HuH-7.5 (cell line): ENCODE measurements at places on chromosomes 7 and 10.

DNA sequence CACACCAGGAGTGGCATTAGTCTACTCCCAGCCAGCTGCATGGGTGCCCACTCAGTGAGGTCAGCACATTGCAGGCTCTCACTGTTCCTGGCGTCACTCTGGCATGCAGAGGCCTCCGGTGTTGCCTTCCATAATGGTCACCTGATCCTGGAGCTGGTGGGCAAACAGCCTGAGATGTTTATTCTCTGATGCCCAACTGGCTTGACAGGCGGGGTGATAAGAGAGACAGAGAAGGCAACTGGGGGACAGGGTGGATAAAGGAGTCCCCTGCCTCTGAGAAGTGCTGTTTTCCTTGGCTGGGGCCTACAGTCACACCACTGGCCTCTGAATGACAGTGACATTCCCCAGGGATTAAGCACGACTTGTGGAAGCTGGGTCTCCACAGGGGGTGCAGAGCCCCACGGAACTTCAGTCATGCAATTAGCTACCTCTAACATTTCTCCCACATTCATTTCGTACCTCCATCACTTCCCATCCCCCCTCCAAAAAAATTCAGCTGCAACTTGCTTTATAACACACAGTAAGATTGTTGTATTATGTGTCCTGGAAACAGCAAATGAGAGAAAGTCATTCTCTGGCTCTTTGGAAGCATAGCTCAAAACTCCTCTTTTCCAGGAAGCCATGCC lies 7.1 kb upstream of the RBM20 start:
- no peak for DNase-seq

GRCh38 chr10:13885238-13885990 lies 298.6 kb downstream of the PRPF18 start:
- no peak for DNase-seq

- DNase-seq: no peak
Observed at GRCh38 chr10:55174419-55174818, 373.4 kb upstream of the PCDH15 start.

GRCh38 chr7:81245353-81245752 lies 326.5 kb upstream of the SEMA3C start:
- DNase-seq: no peak

GRCh38 chr7:818031-818699 lies 14.1 kb upstream of the SUN1 start:
- peak; percentile 55 for DNase-seq

- DNase-seq: no peak
Observed at GRCh38 chr10:28734938-28735759, 57.8 kb downstream of the BAMBI start.

GRCh38 chr7:16035392-16035791 lies 348.9 kb upstream of the MEOX2 start:
- DNase-seq: no peak

- no peak for DNase-seq
Observed at GRCh38 chr10:13165177-13165576, 3.8 kb downstream of the MCM10 start.

DNA sequence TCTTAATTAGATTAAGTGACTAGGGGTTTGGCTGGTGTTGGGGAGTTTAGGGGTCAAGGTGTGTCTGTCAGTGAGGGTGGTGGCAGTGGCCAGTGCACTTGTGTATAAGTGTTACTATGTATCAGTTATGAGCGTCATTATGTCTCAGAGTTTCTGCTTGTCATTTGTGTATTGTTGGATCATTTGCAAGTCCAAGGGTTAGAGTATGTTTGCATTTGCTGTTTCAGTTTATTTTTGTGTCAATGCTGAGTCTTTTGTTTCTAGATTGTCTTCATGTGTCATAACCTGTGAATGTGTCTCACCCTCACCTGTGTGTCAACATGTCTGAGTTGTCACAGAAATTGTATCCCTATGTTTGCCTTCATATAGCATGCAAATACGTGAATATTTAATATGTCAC lies 97.5 kb upstream of the PAX2 start:
- no peak for DNase-seq

DNA sequence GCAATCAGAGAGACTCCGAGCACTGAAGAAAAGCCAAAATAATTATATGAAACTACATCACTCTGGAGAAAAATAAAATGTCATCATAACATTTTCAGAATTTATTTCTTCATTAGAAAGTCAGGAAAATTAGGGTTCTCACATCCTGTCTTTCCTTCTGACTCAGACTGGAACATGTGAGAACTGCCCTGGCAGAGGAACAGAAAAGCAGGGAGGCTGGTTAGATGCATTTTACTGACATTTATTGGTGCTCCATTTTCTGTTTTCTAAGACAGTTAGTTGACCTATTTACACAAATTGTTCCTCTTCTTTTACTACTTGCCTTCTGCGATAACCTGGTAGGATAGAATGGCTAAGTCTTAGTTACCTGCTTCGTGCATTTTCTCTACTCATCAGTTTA lies 58.6 kb upstream of the ANK3 start:
- no peak for DNase-seq

- no peak for DNase-seq
Observed at GRCh38 chr7:47932016-47932415, 16.2 kb downstream of the PKD1L1 start.

- no peak for DNase-seq
Observed at GRCh38 chr7:120583899-120584586, 273.9 kb downstream of the TSPAN12 start.

- no peak for DNase-seq
Observed at GRCh38 chr7:151893405-151893923, 16.5 kb upstream of the PRKAG2 start.

- no peak for DNase-seq
Observed at GRCh38 chr10:73522263-73522662, 26.4 kb upstream of the PPP3CB start.

DNA sequence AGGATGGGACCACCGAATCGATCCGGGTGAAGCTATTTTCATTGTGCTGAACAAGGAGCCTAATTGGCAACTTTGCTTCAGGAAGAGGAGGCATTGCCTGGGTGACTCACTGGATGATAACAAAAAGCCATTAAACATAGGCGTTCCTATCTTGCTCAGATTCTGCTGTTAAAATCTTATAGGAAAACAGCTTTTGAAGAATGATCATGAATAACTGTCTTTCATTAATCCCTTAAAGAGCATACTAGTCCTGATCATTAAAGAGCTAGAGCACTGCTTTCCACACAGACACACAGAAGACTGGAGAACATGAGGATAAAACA lies 174.2 kb upstream of the IMMP2L start:
- DNase-seq: no peak

DNA sequence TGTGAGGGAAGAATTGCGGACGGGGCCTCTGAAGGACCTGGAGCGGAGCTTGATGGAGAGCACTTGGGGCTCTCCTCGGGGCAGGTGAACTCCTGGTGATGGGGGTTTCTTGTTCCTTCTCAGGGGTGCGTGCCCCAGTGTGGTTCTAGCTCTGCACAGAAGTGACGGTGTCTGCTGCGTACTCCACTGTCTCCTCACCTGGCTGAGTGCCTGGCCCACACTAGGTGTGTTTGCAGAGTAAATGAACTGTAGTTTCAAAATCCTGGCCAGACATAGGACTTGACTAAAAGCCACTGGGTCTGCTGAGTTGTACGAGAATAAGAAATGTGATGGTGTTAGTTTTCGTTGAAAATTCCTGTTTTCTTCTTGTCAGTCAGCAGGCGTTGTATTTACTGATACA lies 35.6 kb downstream of the DYNC2I1 start:
- DNase-seq: no peak
